ENCODE measurements at places on chromosomes 1 and 21.

GRCh38 chr1:111600886-111601386 lies 18.7 kb upstream of the RAP1A start:
- no peak for DNase-seq

- DNase-seq, result no peak
Measured at GRCh38 chr1:1861339-1861730, 29.6 kb downstream of the GNB1 start.

GRCh38 chr1:204888294-204888693 lies 17.6 kb downstream of the NFASC start:
- DNase-seq, result no peak

DNA sequence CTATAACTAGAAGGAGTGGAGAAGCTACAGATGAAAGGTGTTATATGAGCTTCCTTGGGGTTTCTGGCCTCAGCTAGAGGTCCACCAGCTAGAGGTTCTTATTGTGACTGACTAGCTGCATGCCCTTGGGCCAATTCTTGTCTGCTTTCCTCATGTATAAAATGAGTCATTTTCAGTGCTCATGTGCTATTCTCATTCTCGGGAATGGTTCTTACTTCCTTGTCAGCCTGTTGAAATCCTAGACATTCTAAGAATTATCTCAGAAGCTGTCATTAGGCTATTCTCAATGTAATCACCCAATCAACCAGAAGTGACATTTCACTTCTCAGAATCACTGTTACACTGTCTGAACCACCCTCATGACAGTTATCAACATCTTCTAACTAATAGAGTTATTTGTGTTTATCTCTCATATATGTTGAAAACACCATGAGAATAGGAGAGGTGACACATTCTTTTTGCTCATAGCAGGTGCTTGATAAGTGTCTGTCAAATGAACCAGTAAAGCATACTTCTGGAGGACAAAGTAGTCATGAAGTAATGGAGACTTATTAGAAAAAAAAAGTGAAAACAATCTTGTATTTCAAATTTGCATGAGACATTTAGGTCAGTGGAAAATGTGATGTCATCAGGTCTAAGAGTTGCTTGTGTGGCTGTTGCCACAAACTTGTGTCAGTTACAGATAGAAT lies 122.8 kb upstream of the IVNS1ABP start:
- DNase-seq, result no peak

DNA sequence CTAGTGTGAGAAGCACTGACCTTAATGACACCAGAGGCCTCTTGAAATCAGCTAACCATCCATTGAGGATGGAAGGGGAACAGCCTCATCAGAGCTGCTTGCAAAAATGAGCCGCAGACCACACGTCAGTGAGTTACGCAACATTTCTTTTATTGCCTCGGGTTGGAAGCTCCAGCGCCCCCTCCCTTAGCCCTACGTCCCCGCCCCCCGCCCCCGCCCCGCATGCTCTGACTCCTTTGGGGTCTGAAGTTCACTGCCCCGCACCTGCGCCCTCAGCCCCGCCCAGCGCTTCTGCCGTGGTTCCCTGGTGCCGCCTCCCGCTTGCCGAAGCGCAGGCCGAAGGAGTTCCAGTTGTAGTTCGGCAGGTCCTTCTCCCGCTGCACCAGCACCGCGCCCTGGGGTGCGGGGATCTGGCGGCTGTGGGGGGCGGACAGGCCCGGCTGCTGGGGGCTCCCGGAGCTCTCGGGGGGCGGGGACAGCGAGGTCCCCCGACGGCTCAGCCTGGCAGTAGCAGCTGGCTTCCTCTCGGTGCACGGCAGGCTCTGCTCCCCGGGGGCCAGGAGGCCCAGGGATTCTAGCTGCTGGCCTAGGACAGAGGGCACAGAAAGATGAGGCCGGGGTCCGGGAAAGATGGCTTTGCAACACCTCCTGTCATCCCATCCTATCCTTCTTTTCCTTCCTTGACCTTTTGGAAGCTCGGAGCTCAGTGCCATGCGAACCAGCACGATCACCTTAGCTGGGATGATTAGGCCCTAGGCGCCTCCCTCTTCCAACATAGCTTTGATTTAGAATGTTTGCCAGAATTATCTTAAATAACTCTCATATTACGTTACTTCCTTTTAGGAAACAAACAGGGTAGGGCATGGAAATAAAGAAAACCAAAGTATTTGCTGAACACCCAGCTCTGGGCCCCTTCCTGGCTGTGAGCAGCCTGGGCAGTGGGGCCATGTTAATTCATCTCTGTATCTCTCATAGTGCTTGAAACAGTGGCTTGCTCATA lies 5.8 kb downstream of the KISS1 start:
- DNase-seq, result no peak

Measured in CMK (cell line).